ENCODE measurements at places on chromosomes 5 and 9.

GRCh38 chr9:136292026-136292538, 11.8 kb downstream of the CCDC187 start:
- DNase-seq: no peak

GRCh38 chr9:846852-847251, 5.4 kb downstream of the DMRT1 start:
- no peak for DNase-seq

GRCh38 chr5:150758531-150759333, at the start of gene DCTN4:
Gene DCTN4 (minus strand): TSS chr5:150759017. CDS start chr5:150758993, 24 bp downstream.
- DNase-seq: peak; percentile 96

DNA sequence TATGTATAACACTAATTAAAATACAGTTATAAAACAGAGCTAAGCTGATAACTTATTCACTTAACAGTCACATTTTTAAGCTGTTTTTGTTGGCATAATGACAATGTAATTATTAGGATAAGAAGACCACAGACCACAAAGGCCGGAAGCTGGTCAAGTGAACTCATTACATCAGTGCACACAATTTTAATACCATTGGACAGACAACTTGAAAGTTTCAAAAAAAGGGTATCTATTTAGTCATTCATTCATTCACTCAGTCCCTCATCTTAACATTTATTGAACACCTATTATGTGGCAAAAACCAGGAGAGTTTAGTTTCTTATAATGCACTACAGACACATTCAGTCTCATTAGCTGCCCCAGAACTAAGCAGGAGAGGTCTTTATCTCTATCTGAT, 11.6 kb downstream of the ERP44 start:
- no peak for DNase-seq

DNA sequence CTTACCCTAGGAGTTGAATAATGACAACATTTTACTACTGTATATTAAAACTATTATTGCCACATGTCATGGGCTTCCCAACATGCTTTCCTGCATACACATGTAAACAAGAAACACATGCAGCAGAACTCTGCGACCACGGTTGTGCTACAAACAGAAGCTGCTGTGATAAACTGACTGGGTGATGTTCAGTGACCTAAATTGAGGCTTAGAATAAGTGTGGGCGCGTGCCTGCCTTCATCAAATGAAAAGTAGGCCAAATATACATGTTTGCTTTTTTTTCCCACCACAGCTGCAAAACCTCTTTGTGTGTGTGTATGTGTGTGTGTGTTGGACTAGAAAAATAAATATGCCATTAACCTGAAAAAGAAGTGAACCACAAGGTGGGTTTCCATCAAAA, 1202.1 kb downstream of the PTPRD start:
- no peak for DNase-seq

DNA sequence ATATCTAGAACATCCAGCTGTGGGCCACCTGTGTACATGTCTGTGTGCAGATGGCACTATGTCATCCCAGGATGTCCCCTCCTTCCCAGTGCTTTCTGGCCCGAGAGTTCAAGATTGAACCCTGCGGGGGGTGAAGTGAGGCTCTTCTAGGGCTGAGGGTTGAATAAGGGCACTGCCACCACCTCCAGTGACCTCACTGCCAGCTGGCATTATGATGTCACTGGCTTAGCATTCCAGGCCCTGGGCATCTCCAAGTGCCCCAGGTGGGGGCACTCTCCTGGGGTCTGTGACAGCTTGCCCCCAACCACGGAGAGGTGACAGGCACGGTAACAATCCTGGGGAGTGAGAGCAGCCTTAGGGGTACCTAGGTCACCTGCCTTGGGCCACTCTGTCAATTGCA, 27.1 kb downstream of the CXXC5 start:
- no peak for DNase-seq

- no peak for DNase-seq
Measured at GRCh38 chr9:91258451-91258850, 103.3 kb downstream of the AUH start.

GRCh38 chr9:18595597-18595996, 121.6 kb downstream of the ADAMTSL1 start:
- no peak for DNase-seq

GRCh38 chr5:176192094-176192721, 46.0 kb upstream of the SIMC1 start:
- no peak for DNase-seq

All from ecto neural progenitor cell (in vitro differentiated cells).